ENCODE measurements at places on chromosomes 5 and 9.

DNA sequence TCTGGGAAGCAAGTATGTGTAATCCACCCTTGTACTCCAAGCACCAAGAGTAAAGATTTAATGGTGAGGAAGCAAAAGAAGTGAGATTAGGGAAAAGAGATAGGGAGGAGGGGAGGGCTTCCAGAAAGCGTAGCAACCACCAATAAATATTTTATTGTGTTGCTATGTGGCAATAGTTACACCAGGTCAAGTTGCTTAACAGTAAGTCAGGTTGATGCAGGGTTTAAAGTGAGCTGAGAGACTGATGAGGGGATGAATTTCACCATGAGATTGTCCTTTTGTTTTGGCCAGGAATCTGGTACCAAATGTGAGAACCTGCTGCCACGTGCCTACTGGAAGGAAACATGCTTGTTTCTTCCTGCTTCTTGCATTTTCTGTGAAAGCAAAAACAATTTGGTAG is 62.7 kb downstream of the PCSK5 start:
- no peak for DNase-seq

- DNase-seq: no peak
Measured at GRCh38 chr5:156456857-156457256, 129.9 kb downstream of the SGCD start.

DNA sequence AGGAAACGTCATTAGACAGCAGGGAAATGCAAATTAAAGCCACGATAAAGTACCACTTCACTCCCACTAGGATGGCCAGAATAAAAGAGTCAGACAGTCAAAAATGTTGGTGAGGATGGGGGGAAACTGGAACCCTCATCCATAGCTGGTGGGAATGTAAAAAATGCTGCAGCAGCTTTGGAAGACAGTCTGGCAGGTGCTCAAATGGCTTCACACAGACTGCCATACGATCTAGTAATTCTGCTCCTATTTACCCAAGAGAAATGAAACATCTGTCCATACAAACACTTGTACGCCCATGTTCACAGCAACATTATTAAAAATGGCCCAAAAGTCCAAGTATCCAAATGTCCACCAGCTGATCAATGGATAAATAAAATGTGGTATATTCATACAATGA is 158.9 kb upstream of the PHYKPL start:
- no peak for DNase-seq

- peak; percentile 31 for DNase-seq
Measured at GRCh38 chr5:155943516-155944407, 383.2 kb upstream of the SGCD start.

GRCh38 chr9:7770111-7770510 is 29.5 kb downstream of the DMAC1 start:
- peak; percentile 17 for DNase-seq

GRCh38 chr5:103234239-103234975 is 24.2 kb upstream of the MACIR start:
- DNase-seq: no peak

DNA sequence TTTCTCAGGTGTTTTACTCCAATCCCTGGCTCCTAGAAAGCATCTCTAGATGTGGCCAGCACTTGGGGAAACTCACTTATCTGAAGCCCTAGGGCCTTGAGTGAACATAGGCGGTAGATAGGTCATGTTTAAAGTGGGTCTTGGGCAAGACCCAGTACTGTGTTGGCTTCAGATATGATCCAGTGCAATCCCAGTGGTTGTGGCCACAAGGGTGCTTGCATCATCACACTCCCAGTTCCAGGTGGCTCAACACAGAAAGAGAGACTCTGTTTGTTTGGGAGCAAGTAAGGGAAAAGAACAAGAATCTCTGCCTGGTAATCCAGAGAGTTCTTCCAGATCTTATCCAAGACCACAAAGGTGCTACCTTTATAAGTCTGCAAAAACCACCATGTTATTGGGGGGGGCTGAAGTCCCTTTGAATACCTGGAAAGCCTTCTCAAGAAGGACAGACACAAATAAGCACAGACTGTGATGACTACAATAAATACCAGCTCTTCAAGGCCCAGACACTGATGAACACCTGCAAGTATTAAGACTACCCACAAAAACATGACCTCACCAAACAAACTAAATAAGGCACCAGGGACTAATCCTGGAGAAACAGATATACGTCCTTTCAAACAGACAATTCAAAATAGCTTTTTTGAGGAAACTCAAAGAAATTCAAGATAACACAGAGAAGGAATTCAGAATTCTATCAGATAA is 114.7 kb downstream of the LURAP1L start:
- DNase-seq: no peak

- DNase-seq: no peak
Measured at GRCh38 chr9:110192531-110193261, 15.3 kb downstream of the C9orf152 start.

DNA sequence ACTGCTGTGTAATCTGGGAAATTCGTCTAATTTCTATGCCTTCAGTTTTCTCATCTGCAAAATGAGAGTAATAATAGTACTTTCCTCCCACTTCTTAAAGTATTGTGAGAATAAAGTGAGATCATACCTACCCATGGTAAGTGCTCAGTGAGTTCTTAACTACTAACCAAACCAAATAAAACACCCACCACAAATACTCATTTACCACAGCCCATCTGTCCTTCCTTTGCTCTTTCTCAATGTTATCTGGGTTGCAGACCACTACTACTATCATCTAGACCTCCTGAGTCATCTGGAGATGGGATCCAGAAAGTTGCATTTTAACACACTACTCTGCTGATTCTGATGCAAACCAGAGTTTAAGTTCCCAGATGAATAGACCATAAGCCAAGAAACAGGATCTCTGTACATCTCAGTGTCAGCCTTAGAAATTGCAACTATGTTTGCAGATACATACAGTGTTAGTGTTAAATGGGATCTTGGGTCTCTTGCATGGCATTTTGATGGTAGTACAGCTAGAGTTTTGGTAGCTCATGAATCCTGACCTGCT is 105.4 kb upstream of the ATP10B start:
- DNase-seq: no peak

GRCh38 chr5:137144656-137145055 is 354.5 kb downstream of the SPOCK1 start:
- no peak for DNase-seq

DNA sequence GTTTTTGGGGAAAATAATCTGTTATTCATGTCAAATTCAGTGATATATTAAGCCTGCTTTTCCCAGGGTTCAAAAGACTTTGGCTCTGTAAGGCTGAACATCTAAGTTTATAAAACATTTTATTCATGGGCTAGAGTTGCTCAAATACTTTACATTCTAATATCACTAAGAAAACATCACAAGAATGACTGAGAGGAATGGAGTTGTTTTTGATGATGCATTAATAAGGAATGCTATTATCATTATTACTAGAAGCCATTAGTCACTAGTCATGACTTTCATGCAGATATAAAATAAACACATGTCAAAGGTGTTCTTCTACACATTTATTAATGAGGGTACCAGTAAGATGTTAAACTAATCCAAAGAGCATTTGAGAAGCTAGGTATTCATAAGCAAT is 185.5 kb upstream of the KCNN2 start:
- DNase-seq: no peak

GRCh38 chr9:36136894-36137391 is 410 bp downstream of the GLIPR2 start:
- no peak for DNase-seq

- DNase-seq: no peak
Measured at GRCh38 chr5:73796164-73797131, 170.5 kb downstream of the ARHGEF28 start.

DNA sequence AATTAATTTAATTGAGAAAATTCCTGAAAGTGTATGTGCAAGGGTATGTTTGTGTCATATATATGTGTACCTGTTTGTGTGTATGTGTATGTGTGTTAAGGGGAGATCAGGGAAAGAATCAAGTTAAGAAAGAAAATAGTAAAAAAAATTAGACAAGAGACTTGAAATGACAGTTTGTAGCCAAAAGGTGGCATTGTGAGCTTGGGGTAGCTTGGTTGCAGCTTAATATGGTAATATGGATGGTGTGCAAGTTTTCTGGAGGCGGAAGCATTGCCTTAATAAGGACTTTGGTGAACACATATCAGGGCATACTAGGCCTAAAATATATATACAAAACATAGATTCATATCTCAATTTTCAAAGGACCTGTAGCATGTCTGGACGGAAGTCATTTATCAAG is 129.9 kb downstream of the INSYN2B start:
- DNase-seq: no peak

- no peak for DNase-seq
Measured at GRCh38 chr5:2175041-2175440, 292.3 kb upstream of the IRX4 start.

DNA sequence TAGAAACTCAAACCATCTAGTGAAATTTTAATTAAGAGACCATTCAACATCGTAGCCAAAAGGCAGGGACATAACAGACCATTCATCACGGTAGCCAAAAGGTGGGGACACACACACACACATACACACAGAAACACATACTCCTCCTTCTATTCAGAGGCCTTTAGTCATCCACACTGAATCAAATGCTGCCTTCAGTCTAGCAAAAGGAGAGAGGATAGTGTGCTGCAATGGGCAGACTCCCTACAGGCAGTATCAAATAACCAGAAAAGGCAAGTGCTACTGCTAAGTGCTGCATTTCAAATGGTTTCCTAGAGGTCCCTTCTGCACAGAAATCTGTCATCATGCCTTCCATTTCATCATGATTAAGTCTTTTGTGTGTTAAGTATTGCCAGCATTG is 303.9 kb downstream of the TRIM32 start:
- DNase-seq: no peak

DNA sequence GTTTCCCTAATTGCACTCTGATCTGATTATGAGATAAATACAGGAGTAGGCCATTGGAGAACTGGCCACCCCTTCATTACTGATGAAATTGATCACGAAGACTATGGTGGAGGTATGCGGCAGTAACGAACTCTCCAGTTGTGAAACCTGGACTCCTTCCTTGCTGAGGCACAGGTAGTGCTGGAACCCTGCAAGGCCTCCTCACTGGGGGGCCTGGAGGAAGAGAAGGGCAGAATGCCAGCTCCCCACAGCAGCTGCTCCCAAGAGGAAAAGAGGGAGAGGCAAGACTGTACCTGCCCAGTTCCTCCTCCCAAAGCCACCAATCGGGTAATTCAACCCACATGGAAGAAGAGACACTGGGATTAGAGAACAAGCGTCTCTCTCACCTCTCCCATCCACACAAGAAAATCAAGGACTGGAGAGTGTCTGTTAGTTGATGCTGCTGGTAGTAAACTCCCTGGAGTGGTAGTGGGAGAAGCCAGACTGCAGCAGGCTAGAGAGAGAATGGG is 19.1 kb upstream of the TRIO start:
- no peak for DNase-seq

DNA sequence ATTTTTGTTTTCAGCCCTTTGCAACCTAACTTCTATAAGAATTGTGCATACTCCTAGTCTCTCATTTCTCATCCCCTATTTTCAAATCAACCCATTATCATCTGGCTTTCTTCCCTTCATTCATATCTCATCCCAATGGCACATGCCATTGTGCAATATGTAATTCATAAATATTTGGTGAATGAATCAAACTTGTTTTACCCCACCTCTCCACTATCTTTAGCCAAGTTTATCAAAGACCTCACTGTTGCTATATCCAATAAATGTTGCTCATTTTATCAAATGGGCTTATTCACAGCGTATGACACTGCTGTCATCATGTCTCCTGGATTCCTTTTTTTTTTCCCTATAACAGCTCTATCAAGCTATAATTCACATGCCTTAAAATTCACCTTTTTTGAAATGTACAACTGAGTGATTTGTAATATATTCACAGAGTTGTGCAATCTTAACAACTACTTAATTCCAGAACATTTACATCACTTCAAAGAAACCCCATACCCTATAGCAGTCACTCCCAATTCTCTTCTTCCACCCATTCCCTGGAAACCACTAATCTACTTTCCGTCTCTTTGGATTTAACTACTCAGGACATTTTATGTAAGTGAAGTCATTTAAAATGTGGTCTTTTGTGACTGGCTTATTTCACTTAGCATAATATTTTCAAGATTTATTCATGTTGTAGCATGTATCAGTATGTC is 214.4 kb upstream of the PAPPA start:
- DNase-seq: no peak

GRCh38 chr5:55540024-55540423 is 5.3 kb upstream of the PLPP1 start:
- DNase-seq: no peak

- DNase-seq: no peak
Measured at GRCh38 chr9:93045521-93045920, 13.0 kb upstream of the SUSD3 start.

GRCh38 chr5:160064995-160065614 is 54.1 kb downstream of the PWWP2A start:
- DNase-seq: no peak

DNA sequence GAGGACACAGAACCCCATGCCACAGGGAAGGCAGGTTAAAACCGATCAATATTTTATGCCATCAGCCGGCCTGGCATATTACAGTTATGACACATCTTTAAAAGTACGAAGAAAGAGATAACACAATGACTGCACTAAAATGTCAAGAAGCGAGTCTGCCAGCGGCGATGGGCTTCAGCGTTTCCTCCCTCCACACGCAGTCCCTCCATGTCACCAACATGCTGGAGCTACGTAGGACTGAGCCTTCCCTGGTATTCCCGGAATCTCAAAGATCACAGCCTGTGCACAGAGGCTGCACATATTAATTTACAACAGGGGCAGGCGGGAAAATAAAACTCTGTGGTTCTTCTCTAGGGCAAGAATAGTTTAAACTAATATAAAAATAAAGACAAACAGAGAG is 257.7 kb downstream of the IRX1 start:
- DNase-seq: no peak

DNA sequence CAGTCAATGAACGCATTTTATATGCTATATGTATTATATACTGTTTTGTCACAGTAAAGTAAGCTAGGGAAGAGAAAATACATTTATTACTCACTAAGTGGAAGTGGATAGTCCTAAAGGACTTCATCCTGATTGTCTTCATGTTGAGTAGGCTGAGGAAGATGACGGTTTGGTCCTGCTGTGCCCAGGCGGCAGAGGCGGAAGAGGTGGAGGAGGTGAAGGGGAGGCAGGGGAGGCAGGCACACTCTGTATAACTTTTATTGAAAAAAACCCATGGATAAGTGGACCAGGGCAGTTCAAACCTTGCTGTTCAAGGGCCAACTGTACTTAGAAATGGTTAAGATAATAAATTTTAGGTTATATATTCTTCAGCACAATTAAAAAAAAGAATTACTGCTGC is 28.5 kb downstream of the TJP2 start:
- no peak for DNase-seq

GRCh38 chr5:18113721-18114120 is 479.5 kb downstream of the TAF11L14 start:
- DNase-seq: no peak

GRCh38 chr5:51214746-51215145 is 168.5 kb upstream of the ISL1 start:
- DNase-seq: no peak

DNA sequence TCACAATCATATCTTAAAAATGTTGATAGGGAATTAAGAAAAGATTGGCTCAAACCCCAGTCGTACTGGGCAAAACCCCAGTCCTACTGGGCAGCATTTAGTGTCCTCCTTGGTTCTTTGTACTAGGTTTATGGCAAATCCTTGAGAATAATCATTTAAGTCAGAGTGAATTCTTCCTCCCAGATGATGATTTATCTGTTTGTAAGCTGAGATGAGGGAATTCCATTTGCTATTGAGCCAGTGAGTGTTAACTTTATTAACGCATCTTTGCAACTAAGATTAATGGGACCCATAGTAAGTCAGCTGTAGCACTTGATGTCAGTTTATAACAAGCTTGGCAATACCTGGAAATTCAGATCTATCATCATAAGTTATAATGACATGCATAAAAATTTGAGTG is 821.8 kb upstream of the DMAC1 start:
- DNase-seq: no peak

- DNase-seq: no peak
Measured at GRCh38 chr5:95822043-95822541, 434 bp downstream of the GLRX start.

GRCh38 chr5:181063514-181063913 is 23.4 kb downstream of the BTNL9 start:
- no peak for DNase-seq

All from anterior cingulate cortex (tissue), 58 donors.